K562 (cell line): ENCODE measurements at places on chromosomes 11 and 22. TPM values are rescaled to one million over a fixed set of nuclear protein-coding genes. Genes with fewer than 3 reads are reported as not detected.

Gene C22orf42
- total RNA-seq, result not detected in 2 replicates

GRCh38 chr11:116595305-116595880 is 177.4 kb downstream of the BUD13 start:
- no peak overlapping the region for H3K27ac ChIP-seq
- H3K27me3 ChIP-seq, result peaks cover 22% of the 10 kb centered on the region
- H3K4me1 ChIP-seq, result no peaks in the 10 kb centered on the region
- H3K4me3 ChIP-seq, result no peak overlapping the region
- no peaks in the 10 kb centered on the region for H3K36me3 ChIP-seq
- DNase-seq, result no peak

Gene GCAT
- 61.7 and 63.4 TPM in 2 replicates for total RNA-seq

Gene ROBO4
- 0.04 TPM in 1 of 2 replicates, not detected in the other for total RNA-seq

DNA sequence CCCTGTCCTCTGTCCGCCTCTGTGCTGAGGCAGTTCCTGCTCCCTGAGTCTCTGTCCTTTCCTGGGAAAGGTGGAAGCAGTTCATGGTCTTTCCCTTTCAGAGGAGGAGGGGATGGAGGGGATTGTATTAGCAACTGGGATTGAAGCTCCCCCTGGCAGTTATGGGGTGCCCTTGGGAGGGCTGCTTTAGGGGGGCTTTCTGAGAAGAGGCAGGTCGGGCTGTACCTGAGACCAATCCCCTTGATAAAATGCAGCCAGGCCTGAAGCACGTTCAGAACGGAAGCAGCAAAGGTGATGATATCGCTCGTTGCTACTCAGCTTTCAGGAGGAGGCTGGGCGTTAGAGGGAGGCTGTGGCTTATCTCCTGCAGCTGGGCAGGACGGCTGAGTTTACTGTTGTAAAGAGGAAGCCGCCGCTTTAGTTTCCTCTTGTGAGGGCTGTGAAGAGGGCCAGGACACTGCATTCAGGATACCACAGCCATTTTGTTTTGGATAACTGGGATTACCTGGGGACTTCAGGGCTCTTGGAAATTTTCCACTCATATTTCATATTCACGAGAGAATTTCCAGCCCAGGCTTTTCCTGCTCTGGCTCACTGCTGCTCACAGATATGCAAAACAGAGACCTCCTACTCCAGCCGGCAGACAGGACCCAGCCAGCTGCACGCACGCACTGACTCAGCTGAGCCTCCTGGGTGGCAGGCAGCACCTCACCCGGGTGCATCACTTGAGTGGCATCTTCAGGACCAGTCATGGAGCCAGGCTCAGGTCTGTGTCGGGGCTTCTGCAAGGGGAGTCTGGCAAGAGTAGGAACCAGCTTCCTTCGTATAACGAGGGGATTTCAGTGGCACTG is 798 bp downstream of the AMPD3 start:
- peak; percentile 91 for DNase-seq
- peak overlapping the region; percentile 49 for H3K4me3 ChIP-seq
- H3K36me3 ChIP-seq, result peaks cover under 1% of the 10 kb centered on the region; the same call in 2 of the 3 replicates
- no peaks in the 10 kb centered on the region for H3K27me3 ChIP-seq
- H3K27ac ChIP-seq, result peak overlapping the region; percentile 89

DNA sequence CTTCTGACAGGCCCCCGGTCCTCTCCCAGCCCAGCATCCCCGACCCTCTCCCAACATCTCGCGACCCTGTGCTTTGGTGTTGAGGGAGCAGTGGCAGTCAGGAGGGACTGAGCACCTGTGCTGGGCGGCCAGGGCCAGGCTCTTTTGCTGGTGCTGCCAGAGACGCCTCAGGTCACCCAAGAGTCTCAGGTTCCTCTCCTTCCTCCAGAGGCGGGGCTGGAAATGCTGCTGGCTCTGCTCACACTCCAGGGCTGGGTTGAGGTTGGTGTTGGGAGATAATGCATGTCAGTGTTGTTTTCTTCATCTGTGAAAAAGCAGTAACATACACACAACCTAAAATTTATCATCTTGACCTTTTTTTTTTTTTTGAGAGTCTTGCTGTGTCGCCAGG is 1.2 kb upstream of the IGLL1 start:
- no peak overlapping the region for H3K27ac ChIP-seq
- H3K27me3 ChIP-seq, result peaks cover 4% of the 10 kb centered on the region; the same call in 1 of the 2 replicates
- no peak for DNase-seq
- no peak overlapping the region for H3K4me3 ChIP-seq

GRCh38 chr11:113874096-113874495 is 1.3 kb downstream of the USP28 start:
- H3K4me3 ChIP-seq, result peak overlapping the region; percentile 77
- H3K27me3 ChIP-seq, result no peaks in the 10 kb centered on the region
- H3K27ac ChIP-seq, result no peak overlapping the region
- no peak for DNase-seq
- H3K4me1 ChIP-seq, result peaks cover 18% of the 10 kb centered on the region

GRCh38 chr11:64990222-64990923 is 6.4 kb downstream of the BATF2 start:
- no peak for DNase-seq
- peak overlapping the region; percentile 14; the same call in 1 of the 2 replicates for H3K4me3 ChIP-seq
- peak overlapping the region; percentile 64 for H3K27ac ChIP-seq
- peaks cover 7% of the 10 kb centered on the region; the same call in 1 of the 3 replicates for H3K4me1 ChIP-seq
- H3K27me3 ChIP-seq, result no peaks in the 10 kb centered on the region

DNA sequence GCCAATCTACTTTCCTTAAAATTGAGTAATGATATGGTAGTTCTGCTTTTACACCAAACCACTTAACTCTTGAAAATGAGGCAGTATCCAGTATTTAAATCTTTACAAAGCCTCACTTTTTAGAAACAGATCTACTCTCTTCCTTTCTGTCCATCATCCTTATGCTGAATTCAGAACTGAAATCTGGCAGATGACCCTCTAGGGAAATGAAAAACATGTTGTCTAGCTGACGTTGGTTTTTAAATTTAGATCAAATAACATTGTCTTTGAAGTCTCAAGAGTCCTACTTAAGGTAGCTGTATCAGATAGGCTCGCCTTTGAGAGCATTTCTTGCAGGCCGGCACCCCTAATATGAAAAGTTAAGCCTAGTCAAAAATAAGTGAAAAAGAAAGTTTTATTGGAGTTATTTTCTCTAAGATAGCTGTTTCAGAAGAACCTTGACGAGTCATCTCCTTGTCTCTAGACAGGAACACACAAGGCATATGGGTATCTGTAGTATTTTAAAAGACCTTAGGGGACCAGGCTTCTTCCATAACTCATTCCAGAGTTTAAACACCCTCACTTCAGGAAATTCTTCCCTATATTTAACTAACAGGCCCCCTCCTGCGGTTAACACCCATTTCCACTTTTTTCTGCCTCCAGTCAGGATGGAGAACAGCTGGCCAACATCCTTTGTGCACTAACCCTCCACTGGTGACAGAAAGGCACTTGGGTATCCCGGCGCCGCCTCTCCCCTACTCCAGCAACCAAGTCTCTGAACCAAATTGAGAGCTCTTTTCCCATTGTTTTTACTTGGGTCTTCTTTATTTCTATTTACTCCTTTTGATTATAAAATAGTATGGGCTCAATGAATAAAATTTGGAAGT is 81.2 kb downstream of the WNT11 start:
- H3K36me3 ChIP-seq, result peaks cover 3% of the 10 kb centered on the region; the same call in 1 of the 3 replicates
- no peak for DNase-seq
- H3K4me1 ChIP-seq, result no peaks in the 10 kb centered on the region; the same call in 2 of the 3 replicates
- H3K4me3 ChIP-seq, result no peak overlapping the region
- no peak overlapping the region for H3K27ac ChIP-seq
